Hematopoietic multipotent progenitor cell treated with erythropoietin and hydrocortisone succinate and interleukin-3 and kit ligand, for 17 days (in vitro differentiated cells): ENCODE measurements at places on chromosomes 5 and 9.

DNA sequence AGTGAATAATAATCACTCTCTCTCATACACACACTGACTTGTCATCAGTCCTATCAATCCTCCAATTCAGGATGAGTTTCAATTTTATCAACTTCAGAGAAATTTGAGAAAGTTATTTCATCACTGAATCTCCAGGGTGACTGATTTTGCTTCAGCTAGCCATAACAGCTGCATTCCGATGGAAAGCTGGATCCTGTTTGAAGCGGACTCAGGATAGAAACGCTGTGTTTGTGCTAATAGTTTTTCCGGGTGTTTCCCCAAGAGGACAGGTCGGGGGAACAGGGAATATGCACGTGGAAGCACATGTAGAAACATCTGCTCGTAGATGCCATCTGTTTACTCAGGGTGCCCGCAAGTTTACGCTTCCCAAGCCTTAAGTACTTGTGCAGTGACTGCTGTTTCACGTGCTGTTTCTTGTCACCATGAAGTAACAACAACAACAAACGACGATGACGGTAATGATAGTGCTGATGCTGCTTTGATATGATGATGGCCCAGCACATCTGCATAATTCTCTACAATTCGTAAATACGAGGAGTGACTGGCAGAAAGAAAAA, 263.7 kb upstream of the DAPK1 start:
- DNase-seq, result no peak

GRCh38 chr9:75616841-75617566, 273.5 kb upstream of the PCSK5 start:
- DNase-seq, result no peak

- DNase-seq, result no peak
These were observed 5.0 kb downstream of the MTMR12 start for GRCh38 chr5:32307769-32308194.

DNA sequence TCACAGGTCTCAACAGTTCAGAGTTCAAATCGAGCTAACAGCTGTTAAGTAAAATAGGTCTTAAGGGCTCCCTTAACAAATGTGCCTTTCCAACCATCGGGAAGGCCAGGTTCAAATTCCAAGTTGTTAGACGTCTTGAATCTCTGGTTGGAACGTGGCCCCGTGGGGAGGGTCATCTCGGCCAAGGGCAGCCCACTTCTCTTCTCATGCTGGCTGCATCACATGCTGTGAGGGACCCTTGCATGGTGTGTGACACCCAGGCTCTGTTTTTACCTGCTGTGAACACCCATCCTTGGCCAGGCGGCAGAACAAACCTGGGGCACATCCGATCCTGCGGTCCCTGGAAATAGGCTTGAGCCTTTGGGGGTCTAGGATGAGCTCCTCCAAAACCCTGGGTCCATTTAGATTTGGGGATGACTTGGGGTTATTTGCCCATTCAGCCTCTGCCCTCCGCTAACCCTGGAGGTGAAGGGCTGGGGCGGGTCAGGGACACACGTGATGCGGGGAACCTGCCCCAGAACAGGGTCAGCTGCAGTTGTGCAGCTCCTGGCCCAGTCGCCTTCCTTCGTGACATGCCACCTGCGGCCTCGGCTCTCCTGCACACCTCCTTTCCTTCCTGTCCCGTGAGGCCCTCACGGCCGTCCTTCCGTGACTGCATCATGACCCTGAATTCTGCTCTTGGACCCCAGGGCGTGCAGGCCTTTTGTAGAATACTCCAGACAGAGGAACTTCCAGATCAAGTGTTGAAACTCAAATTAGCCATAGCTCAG, 45.9 kb downstream of the BOD1 start:
- DNase-seq, result no peak

- DNase-seq, result peak; percentile 54
These were observed 51.0 kb downstream of the FKTN start for GRCh38 chr9:105608721-105609598.

DNA sequence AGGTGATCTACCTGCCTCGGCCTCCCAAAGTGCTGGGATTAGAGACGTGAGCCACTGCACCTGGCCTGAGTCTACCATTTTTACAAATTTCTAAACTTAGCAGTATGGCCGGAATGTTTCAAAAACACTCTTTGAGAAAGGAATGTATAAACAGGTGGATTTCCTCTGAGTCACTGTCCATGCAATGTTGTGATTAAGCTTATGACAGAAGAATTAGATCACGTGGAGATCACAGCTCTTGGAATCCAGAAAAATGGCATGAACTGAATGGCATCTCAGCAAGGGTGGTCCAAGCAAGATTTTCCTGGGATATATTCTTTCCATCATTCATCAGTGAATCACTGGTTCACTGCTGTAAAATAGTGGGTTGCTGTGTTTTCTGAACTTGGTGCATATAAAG, 865.0 kb downstream of the PTPRD start:
- no peak for DNase-seq
